Fibroblast of skin of abdomen (primary cell): ENCODE measurements at places on chromosomes 7 and 10.

GRCh38 chr7:148772297-148773089 is 73.8 kb downstream of the CUL1 start:
- peak; percentile 92 for DNase-seq

DNA sequence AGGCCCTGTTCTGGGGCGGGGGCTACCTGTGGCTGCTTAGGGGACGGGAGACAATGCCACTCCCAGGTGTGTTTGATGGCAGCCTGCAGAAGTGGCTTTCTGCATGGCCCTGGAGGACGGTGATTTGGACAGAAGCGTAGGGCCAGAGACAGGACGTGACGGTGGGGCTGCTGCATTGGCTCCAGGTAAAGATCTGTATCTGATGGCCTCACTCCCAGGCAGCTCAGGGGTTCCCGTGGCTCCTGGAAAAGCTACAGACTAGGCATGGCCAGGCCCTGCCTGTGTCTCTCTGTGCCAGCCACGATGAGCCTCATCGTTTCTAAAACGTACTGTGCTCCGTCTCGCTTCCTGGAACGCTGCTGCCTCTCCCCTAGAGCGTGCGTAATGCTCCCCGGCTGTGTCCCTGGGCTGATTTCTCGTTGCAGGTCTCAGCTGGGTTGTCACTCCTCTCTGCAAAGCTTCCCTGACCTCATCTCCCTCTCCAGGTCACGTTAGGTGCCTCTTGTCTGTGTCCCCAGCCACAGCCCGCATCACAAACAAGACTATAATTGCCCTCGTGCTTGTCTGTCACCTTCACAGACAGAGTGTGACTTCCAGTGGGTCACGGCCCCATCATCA is 12.6 kb downstream of the GTF2IRD1 start:
- no peak for DNase-seq

DNA sequence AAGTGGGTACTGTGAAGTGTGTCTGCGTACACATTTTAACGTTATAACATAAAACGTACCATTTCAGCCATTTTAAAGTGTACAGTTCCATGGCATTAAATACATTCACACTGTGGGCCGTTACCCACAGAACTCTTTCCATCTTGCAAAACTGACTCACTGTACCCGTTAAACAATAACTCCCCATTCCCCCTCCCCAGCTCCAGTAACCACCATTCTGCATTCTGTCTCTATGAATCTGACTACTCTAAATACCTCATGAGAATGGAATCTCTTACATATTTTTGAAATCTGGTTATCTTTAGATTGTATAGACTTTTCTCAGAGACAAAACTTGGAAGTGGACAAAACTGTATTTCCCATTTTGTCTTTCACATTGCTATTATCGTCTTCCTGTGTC is 9.3 kb downstream of the ARL3 start:
- DNase-seq, result peak; percentile 83

- no peak for DNase-seq
Measured at GRCh38 chr10:127928021-127928806, 21.3 kb downstream of the PTPRE start.

DNA sequence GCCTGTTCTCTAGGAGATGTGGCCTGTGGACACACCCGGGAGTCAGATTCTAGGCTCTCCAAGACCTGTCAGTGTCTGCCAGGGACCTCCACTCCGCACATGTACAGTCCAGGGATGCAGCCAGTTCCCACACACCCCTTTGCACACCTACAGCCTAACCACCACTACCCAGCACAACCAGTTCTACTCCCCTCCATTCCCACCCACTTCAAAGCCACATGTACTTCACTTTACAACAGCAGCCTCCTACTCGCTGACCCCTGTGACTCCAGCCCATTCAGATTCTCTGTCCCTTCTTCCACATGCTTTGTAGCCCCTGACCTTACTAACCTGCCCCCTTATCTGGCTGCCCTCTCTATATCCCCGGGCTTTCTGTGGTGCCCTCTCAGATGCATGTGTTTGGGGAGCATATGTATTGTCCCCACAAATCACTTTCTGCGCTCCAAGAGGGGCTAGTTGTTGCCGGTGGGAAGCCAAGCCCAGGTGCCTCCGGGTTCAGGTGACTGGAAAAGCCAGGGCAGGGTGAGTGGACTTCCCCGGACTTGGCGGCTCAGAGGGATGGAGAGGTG is 7.2 kb downstream of the LBX1 start:
- no peak for DNase-seq

DNA sequence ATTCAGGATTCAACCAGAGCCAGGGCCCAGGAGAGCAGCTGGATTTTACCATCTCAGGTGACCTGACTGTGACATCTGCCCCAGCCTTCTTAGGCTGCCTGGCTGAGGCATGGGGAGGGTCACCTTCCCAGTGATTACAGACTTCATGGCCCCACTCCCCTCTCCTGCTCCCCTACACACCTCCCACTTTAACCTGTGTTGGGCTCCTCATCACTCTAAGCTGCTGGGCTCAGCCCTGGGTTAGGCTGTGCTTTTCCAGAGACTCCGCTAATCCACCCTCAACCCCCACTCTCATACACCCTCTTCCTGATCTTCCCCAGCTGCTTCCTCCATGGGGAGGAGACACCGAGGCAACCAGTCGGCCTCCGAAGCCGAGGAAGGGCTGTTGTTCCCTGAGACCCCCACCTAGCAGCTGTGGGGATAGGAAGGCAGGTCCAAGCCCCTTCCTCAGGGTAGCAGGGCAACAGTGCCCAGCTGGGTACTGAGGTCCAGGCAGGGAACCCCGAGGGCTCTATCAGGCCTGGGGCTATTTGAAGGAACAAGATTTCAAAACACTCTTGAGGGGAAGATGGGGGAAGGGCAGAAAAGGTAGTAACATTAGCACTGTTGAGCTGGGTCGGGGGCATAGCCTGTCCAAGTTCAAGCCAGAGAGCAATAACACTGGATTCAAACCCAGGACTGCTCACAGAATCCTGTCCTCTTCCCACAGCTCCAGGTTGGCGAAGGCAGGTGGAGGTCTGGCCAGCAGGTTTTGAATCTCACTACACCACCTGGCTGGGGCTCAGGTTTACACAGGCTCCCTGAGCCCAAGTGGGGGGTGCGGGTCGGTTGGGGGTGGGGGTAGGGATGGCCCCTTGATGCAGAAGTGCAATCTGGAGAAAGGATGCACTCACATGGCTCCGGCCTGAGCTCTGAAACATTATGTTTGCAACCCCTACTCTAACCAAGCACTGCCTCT is 1.8 kb downstream of the IMPDH1 start:
- DNase-seq, result no peak

DNA sequence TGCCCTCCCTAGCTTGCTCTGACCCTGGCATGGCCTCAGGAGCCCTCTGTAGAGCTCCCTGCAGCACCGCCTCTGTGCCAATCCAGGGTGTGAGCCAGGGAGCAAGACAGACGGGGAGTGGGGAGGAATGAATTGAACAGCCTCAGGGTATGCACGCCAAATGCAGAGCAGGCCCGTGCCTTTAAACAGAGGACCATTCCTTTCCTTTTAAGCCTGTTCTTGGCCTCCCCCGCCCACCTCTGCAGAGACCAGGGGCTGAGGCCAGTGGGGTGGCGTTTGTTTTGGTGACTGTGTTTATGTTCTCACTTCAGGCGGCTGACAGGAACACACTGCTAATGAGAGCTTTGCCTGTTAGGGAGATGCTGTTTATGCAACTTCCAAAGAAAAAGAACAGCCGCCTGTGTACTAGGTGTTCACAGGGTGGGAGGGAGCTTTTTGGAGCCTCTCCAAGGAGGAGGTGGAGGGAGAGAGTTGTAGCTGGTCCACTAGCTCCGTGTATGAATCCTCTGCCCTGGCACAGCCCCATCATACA is 528.1 kb upstream of the DPP6 start:
- DNase-seq, result no peak

- peak; percentile 4 for DNase-seq
Measured at GRCh38 chr10:68989317-68989990, 851 bp downstream of the KIFBP start.
